ENCODE measurements at places on chromosomes 5 and 9. TPM values are rescaled to one million over a fixed set of nuclear protein-coding genes. Genes with fewer than 3 reads are reported as not detected.

- no peak for ATAC-seq
Observed at GRCh38 chr5:178769617-178770260, 39.3 kb upstream of the ZNF354A start.

- no peak for ATAC-seq
Observed at GRCh38 chr5:67059744-67060490, 136.7 kb downstream of the CD180 start.

- ATAC-seq: no peak
Observed at GRCh38 chr5:168647083-168647482, 67.9 kb upstream of the PANK3 start.

DNA sequence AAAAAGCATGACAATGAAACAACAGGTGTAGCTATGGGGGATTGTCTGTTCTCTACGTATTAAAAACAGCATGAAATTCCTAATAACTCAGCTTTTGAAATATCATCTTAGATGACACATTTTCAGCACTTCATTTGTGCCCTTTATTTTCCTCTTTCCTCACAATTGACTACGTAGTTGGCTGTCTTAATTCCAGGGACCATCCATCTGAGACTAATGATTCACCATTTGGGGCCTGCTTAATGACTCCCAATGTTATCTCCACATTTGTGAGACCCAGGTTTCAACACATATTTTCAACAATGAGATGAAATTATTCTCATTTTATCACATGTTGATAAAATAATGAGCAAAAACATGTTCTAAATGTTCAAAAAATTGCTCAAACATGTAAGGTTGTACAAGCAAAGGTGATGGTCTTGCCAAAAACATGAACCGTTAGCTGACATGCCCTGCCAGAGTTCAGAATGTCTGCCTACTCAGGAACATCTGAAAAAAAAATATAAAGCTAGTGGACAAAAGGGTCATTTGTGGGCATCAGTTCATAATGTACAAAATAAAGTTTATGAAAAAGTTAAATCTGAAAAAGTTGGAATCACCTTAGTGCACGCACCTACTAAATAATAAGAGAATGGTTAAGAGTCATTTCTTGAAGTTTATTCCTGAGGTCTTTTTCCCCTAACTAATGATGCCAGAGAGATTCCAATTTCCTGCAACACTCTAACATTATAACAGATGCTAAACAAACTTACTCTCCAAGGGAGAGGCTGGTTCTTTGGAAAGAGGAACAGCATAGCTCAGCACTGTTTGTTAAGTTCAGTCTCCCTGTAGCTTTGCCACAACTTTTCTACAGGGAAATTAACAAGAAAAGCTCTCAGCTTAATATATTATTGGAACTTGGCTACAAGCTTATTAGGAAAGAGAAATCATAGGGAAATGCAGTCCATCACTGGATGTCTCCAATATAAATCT is 275.5 kb downstream of the SPOCK1 start:
- no peak for ATAC-seq

CDKN2B-AS1 gene
- 0.93 TPM for total RNA-seq
